Bladder microvascular endothelial cell (primary cell): ENCODE measurements at places on chromosomes 5 and 9. TPM values are rescaled to one million over a fixed set of nuclear protein-coding genes. Genes with fewer than 3 reads are reported as not detected.

OLFML2A gene
- 0.32 and 2.0 TPM in 2 replicates for total RNA-seq

NCS1 gene
- 7.8 and 15.5 TPM in 2 replicates for total RNA-seq

GSN gene
- total RNA-seq, result 404 and 608 TPM in 2 replicates

CDH9 gene
- total RNA-seq, result not detected in 2 replicates

LVRN gene
- total RNA-seq, result 0.16 and 0.57 TPM in 2 replicates

PHF24 gene
- not detected in 2 replicates for total RNA-seq

DRD1 gene
- total RNA-seq, result under 0.01 TPM in 1 of 2 replicates, not detected in the other

CDC14B gene
- total RNA-seq, result 0.81 and 10.7 TPM in 2 replicates

PDE6A gene
- 0.06 TPM in 1 of 2 replicates, not detected in the other for total RNA-seq
